ENCODE measurements at places on chromosomes 6 and 20.

DNA sequence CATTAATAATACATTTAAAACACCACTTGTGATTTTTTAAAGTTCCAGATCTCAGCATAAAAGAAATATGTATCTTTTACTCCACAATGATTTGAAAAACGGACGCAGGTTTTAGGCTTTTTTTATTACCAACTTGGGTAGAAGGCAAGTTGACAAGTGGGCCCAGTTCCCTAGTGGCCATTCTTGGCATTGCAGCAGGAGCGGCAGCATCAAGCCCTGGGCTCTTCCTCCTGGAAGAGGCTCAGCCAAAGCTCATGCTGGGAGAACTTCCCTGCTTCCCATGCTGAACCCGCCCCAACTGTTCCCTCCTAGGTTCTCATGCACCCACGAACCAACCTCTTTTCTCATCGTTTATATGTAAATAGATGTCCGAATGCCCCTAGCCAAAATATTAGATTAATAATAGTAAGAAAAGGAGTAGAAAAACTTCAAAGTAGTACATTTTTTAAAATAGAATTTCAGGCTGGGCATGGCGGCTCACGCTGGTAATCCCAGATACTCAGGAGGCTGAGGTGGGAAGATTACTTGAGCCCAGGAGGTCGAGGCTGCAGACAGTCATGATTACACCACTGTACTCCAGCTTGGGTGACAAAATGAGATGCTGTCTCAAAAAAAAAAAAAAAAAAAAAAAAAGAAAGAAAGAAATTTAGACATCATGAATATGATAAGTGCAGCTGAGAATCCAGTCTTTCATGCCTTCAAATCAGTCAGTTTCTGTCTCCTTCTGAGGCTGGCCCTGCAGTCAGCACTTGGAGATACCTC is 18.2 kb upstream of the MYB start:
- peak; percentile 17 for DNase-seq

DNA sequence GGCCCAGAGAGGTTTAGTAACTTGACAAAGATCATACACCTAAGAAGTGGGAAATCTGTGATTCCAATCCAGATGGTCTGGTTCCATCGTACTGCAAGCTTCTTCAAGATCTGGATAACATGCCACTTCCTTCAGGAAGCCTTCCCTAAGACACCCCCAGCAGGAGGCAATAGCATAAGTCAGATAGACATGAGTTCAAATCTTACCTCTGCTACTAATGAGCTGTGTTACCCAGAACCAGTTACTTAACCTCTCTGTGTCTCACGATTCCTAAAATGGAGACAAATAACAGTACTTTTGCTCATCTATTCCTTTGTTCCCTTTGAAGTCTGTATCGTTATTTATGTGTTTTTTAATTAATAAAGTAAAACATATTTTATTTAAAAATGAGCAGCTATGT is 22.3 kb upstream of the OCSTAMP start:
- no peak for DNase-seq

DNA sequence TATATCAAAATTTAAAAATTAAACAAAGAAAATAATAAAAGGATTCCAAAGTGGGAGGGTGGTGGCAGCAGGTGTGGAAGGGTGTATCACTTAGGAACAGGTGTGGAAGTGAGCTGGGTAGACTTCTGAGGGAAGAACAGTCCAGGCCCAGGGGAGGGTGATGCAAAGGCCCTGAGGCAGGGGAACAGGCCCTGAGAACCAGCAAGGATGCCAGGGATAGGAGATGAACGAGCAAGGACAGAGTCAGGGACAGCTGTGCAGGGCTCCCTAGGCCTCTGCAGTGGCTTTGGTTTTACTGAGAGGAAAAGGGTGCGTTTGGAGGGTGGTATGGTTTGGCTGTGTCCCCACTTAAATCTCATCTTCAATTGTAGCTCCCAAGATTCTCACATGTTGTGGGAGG is 9.4 kb upstream of the RAET1E start:
- DNase-seq: no peak

DNA sequence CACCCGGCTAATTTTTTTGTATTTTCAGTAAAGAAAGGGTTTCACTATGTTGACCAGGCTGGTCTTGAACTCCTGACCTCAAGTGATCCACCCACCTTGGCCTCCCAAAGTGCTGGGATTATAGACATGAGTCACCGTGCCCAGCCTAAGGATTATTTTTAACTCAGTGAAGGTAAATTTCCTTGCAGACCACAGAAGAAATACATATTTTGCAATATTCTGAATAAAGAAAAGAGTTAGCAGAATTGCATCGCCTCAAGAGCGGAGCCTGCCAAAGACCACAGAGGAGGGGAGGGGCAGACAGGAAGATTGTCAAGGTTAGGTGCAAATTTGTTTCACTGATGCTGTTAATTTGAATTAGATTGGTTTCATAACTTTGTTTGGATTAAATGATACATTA is 47.4 kb downstream of the SOD2 start:
- no peak for DNase-seq

DNA sequence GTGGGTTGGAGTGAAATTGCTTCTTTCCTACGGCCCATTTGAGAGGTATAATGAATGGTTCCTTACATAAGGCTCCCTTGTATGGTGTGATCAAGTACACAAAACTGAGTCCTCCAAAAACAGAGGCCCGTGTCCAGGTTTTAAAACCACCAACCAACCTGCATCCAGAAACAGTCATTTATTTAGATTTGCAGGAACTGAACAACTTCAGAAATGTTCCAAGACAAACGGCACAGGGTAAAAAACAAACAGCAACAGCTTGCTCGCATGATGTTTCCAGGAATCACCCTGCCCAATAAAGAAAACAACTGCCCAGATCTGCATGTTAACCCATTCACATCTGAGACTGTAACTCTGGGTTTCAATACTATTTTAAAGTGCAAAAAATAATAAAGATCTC is 40.2 kb upstream of the TRAM2 start:
- DNase-seq: no peak

- no peak for DNase-seq
Measured at GRCh38 chr6:167424700-167425099, 99.8 kb downstream of the TTLL2 start.

- no peak for DNase-seq
Measured at GRCh38 chr6:166955121-166955864, 1.1 kb downstream of the RNASET2 start.

DNA sequence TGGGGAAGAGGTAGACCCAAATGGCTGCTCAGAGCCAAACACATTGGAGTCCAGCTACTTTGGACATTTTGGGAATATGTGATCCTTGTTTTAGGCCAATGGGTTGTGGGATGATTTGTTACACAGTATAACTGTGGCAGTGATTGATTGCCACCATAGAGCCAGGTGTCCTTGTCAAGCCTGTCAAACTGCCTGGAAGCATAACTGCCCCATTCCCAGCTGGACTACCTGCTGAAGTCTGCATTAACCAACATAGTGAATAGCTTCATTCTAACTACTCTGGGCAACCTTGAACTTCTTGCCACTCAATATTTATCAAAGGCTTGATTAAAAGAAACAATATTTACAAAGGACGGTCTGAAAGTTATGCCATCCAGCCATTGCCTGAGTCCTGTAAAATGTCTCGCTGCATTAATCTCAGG is 164.7 kb downstream of the LINC00237 start:
- DNase-seq: no peak

DNA sequence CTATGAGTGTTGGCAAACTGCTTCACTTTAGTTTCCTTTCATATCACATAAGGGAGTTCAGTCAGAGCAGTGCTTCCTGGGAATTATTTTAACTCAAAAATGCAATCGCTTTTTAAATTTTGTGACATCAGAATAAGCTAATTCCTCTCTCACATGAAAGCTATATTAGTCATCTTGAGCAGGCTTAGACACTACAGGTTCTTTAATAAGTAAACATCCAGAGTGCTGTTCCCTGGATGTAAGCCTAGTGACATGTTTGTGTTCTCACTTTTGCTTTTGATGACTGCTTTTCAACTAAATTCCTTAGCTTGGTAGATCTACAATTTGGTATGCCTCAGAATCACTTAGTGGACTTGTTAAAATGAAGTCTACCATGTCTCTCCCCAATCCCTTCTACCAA is 252.7 kb upstream of the POU3F2 start:
- no peak for DNase-seq

GRCh38 chr6:62323818-62324431 is 37.9 kb upstream of the KHDRBS2 start:
- no peak for DNase-seq

GRCh38 chr6:47810885-47811284 is 29.1 kb downstream of the OPN5 start:
- DNase-seq: no peak

GRCh38 chr6:129163551-129163950 is 280.6 kb downstream of the LAMA2 start:
- DNase-seq: no peak

- DNase-seq: no peak
Measured at GRCh38 chr6:140789466-140789865, 1343.3 kb upstream of the GJE1 start.

DNA sequence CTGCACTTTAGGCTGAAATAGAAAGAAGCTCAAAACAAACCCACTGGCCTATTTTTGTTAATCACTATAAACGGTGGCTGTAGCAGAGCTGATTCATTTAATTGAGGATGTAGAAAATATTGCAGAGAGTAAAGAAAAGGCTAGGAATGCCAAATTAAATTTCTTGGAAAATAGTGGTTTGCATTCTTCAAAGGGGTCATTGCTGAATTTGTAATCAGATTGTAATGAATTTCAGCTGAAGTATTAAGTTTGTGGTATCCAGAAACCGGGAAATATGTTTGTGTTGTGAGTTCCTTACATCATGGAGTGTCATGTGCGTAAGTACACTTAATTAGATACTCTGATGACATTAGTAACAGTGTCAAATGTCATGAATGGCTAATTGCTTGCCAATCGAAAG is 203.0 kb downstream of the SAMD5 start:
- no peak for DNase-seq

DNA sequence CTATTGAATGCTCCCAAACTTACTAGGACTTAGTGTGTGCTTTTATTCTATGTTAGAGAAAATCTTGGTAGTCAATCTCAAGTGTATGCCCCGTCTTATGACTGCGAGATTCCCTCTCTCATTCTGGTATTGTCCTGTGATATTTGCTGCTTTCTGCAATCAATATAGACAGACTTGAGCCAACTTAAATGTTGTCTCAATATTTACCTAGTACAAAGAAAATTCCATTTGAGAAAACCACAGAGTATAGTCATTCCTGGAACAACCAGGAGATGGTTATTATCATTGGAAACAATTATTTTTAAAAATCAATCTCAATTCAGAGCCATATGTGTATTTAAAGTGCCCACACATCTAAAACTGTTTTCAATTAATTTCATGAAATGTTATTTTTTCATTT is 330.0 kb downstream of the NRN1 start:
- DNase-seq: no peak

DNA sequence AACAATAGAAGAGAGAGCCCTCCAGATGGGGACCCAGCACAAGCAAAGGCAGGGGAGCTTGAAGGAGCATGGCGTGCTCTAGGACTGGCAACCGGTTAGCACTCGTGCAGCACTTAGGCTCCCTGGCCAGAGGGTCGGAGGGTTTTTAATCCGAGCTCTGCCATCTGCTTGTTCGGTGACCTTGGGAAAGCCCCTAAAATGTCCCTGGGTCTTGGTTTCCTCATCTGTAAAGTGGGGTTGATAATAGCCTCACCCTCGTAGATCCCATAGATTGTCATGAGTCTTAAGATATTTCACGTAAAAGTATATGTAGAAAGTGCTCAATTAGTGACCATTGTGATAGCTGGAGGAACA is 16.6 kb upstream of the HCK start:
- DNase-seq: no peak

DNA sequence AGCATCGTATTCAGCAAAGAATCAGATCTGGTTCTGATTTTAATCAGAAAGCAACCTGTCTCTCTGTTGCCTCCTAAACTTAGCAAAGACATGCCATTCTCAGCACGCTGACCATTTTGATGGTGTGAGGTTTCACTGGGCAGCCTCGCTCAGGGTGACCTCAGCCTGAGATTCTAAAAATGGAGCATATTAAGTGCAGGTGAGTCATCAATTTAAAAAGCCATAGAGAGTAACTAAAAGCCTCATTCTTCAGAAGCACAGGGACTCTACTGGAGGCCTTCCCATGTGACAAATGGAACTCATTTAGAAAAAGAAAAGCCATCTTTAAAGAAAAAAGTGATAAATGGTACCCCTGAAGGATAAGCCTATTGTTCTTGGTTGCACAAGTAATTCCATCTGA is 91.3 kb downstream of the FILIP1 start:
- no peak for DNase-seq

DNA sequence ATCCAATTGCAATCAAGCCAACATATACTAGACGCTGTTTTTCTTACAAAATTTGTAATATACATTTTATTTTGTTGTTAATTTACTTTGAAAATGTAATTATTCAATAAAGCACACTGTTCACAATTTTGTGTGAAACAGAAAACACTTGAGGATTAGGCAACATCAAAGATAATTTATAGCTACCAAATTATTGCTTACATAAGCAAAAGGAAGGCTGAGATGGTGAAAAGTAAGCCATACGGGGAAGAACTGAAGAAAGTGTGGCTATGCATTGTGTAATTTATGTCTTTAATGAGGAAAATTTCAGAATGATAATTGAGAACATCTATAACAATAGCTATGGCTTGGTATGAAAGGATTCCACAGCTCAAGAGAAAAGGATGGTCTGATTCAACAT is 192.0 kb downstream of the RNF144B start:
- no peak for DNase-seq

Measured in CD4-positive, alpha-beta T cell (primary cell).